ENCODE measurements at places on chromosomes 5 and 9.

- DNase-seq: no peak
These were observed 27.6 kb downstream of the MBLAC2 start for GRCh38 chr5:90446961-90447360.

- no peak for DNase-seq
These were observed 106.8 kb upstream of the SARDH start for GRCh38 chr9:133844881-133845410.

GRCh38 chr5:93395010-93395409 lies 186.0 kb downstream of the NR2F1-AS1 start:
- no peak for DNase-seq

- no peak for DNase-seq
These were observed 68.6 kb upstream of the DPYSL3 start for GRCh38 chr5:147578228-147579024.

- no peak for DNase-seq
These were observed 210.3 kb downstream of the SREK1 start for GRCh38 chr5:66354422-66354821.

DNA sequence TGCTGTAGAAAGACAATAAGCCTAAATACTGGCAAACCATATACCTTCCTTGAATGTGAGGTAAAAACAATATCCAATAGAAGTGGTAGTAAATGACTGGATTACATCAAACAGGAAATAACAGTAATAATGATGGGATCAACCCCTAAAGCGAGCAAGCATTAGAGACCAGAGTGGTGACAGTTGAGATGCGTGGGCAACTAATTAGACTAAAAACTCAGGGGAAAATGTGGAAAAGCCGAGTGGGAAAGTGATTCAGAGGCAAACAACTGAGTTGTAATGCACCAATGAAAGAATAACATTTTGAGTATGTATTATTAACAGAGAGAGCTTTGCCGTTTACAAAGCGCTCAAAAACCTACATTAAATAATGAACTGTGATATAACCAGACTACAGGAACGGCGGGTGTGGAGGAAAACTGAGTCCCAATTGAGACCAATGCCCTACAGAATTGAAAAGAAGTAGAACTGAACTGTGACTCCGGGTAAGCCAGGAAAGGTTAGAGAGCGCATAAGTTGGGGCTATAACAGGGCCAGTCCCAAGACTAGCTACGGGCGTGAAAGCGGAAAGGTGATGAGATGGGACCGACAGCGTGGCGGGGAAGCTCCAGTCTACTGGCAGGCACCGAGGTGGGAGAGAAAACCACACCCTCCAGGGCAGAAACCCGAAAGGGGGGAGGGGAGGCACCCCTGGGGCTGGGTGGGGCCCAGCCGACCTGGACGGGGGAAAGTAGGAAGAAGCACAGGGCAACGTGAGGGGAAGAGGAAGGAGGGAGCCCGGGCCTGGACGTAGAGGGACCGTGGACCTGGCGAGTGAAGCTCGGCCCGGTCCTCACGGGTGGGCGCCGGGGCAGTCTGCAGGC lies 592 bp downstream of the UBAP2 start:
- peak; percentile 58 for DNase-seq

- peak; percentile 74 for DNase-seq
These were observed 258.1 kb upstream of the NFIL3 start for GRCh38 chr9:91681461-91682305.

DNA sequence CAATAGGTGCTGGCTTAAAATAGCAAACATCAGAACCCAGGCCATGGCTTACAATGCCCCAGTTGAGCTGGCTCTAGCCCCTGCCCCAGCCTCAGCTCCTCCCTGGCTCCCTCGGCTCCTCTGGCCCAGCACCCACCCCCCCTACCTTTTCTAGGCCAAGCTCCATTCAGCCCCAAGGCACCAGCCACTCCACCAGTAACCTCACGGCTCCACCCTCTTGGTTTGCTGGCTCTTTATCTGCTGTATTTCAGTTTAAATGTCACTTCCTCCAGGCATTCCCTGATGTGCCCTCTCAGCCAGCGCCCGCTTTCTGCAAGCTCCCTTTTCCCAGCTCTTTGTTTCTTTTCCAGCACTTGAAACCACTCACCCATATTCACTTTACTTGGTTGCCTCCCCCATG lies 10.6 kb downstream of the C1QTNF2 start:
- DNase-seq: no peak

- no peak for DNase-seq
These were observed 101.1 kb upstream of the NR4A3 start for GRCh38 chr9:99720455-99721050.

Measured in activated naive CD4-positive, alpha-beta T cell treated with Interleukin-2 at 50 U/mL for 16 hours (primary cell).